KBM-7 (cell line): ENCODE measurements at places on chromosomes 1 and 21.
A peak's percentile ranks its signal among the peaks of the same experiment; 100 is the strongest.

DNA sequence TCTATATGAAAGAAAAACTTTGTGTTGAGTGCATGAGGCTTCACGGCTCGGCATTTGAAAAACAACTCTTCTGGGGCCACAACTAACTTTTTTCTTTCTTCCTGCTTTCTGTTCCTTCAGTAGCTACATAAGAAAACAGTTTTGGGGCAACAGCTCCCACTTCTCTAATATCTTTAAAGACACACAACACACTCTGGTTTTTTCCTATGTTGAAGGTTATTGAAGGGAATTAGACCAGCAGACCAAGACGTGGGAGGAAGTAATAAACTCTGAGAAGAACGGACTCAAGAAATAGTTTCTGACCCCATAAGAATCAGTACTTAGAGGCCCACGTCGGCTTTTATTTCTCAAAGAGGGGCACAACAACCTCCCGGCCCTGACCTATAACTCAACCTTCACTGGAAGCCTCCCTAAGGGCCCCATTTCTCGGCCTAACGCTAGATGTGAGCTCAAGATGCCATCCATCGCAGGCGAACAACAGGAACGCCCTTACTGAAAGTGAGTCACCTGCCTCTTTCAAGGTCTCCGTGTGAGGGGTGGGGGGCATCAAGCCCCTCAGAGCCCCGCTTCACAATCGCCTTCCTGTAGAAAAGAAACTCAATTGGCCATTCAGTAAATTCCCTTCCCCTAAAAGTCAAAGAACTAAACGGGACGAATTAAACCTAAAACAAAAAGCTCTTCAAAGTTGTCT is 844 bp downstream of the ZMYM6 start:
- peak; percentile 66 for DNase-seq

- DNase-seq = peak; percentile 93
These were observed at the start of gene SLC22A15 for GRCh38 chr1:115976062-115976920. Gene SLC22A15, plus strand, starts transcription at chr1:115976513. Its CDS starts 115 bp downstream, at chr1:115976628.

GRCh38 chr1:5271264-5271663 is 616.9 kb downstream of the AJAP1 start:
- DNase-seq = no peak

GRCh38 chr1:241163363-241163762 is 193.6 kb downstream of the RGS7 start:
- DNase-seq = no peak

GRCh38 chr1:236966636-236967035 is 37.6 kb downstream of the MT1HL1 start:
- no peak for DNase-seq
